ENCODE measurements at places on chromosomes 12 and 14. TPM values are rescaled to one million over a fixed set of nuclear protein-coding genes. Genes with fewer than 3 reads are reported as not detected.

The CATSPERB gene
- total RNA-seq = not detected

The CCDC177 gene
- not detected for total RNA-seq

The CCDC197 gene
- total RNA-seq = not detected

The PRB2 gene
- total RNA-seq = not detected

The ZNF641 gene
- 6.9 TPM for total RNA-seq

The FIGNL2 gene
- total RNA-seq = 0.16 TPM

The ACACB gene
- 6.0 TPM for total RNA-seq

The KRT71 gene
- not detected for total RNA-seq

The FLVCR2 gene
- 2.3 TPM for total RNA-seq

The BTBD7 gene
- 11.1 TPM for total RNA-seq

The DDHD1 gene
- total RNA-seq = 7.0 TPM

The RNASE2 gene
- not detected for total RNA-seq

The PTGER2 gene
- 1.5 TPM for total RNA-seq

The SERPINA5 gene
- 0.29 TPM for total RNA-seq

The JDP2 gene
- 22.0 TPM for total RNA-seq

The CMTM5 gene
- total RNA-seq = not detected

The LHX5 gene
- total RNA-seq = not detected

The SLC7A7 gene
- total RNA-seq = 11.5 TPM

The PTPRQ gene
- total RNA-seq = 0.03 TPM

The PRH2 gene
- total RNA-seq = not detected

The PAH gene
- total RNA-seq = not detected

The FAIM2 gene
- total RNA-seq = 0.14 TPM

The BHLHE41 gene
- total RNA-seq = 0.57 TPM

The KRT7 gene
- 3,814 TPM for total RNA-seq

The CPM gene
- 7.7 TPM for total RNA-seq

The DLK1 gene
- total RNA-seq = 0.44 TPM

The TAS2R13 gene
- total RNA-seq = not detected

The CACNA1C gene
- total RNA-seq = 0.03 TPM

The ANKRD13A gene
- total RNA-seq = 26.4 TPM

The SIX6 gene
- not detected for total RNA-seq

The CYP46A1 gene
- total RNA-seq = 0.14 TPM

The SMCO2 gene
- total RNA-seq = 0.13 TPM

The KNTC1 gene
- total RNA-seq = 23.9 TPM

The AACS gene
- total RNA-seq = 17.9 TPM

The PKP2 gene
- total RNA-seq = 2.1 TPM

The EMC9 gene
- 60.6 TPM for total RNA-seq

The MYO1H gene
- not detected for total RNA-seq

All from A549 treated with CpdA at 1 μM for 4 hours (cell line).